ENCODE measurements at places on chromosomes 12 and 14.

DNA sequence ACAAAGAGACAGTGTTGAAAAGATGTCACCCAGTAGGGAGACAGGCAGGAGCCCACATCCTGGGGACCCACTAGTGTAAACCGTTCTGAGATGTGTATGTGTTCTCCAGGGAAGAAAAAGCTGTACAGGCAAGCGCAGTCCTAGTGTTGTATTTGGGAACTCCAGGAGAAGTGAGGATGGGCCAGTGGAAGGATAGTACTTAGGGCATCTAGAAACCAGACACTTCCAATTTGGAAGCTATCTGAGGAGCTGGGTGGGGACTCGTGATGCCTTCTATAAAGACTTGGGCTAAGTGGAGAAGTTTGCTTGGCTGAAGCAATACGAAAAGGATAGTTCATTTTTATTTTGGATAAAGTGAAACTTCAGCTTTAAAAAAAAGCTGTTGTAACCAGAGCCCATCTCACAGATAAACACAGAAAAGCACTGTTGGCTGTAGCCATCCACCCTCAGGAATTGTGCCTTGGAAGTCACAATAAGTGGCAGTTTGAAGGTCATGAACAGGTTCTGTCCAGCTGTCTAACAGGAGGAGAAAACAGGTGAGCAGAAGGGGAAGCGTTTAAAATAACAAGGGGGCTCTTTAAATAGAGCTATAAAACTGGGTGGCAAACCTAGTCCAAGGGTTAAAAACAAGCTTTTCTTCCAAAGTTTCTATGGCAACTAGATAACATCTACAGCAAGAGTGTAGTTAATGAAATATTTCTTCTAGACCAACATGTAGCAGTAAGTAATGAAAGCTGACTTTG lies 108.0 kb upstream of the ARHGAP5 start:
- no peak for DNase-seq

DNA sequence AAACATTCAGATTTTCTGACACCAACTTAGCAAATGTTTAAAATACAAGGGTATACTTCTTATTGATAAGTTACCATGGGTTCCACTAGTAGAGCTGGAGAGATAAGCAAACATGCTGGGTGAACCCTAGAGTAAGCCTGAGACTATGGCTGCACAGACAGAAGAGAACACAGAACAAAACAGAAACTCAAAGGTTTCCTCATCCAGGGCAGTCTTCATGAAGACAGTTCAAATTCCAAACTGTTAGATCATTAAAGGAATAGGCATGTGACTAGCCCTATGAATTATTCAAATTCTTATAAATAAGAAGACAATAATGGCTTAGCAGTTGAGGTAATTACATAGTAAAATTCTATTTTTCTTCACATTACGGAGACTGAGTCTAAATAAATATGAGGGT lies 28.1 kb downstream of the BTBD7 start:
- no peak for DNase-seq

DNA sequence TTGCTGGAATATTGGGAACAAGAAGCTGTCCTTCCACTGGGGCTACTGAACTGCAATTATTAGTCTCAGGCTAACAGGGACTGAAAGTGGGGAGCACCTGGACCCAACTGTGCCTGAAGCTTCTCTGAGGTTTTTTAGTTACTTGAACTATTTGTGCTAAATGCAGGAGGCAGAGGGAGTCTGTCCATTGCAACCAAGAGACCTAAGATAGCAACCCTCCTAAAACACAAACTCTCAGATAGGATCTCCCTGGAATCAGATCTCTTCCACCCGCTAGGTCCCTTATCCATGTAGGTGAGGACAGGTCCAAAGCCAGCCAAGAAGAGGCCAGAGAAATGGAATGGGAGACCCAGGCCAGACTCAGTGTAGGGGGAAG lies 58.1 kb downstream of the NCOR2 start:
- DNase-seq, result no peak

- no peak for DNase-seq
Measured at GRCh38 chr14:77290705-77291104, 19.7 kb upstream of the NGB start.

DNA sequence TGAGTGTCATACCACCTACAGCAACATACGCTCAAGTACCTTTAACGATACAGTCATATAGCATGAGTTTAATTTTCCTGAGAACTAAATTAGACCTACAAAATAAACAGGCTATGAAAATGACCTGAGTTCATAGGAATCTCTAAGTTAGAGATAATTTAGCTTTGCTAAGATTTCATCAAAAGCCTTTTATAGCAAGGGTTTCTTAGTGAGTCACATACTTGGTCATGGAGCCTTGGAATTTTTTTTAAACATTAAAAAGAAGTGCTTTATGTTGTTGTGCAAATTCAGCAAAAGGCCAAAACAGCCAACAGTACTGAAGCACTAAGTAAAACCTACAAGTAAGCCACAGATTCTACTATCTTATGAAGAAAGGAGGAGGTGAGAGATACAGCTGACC lies 93.6 kb upstream of the FERMT2 start:
- no peak for DNase-seq

DNA sequence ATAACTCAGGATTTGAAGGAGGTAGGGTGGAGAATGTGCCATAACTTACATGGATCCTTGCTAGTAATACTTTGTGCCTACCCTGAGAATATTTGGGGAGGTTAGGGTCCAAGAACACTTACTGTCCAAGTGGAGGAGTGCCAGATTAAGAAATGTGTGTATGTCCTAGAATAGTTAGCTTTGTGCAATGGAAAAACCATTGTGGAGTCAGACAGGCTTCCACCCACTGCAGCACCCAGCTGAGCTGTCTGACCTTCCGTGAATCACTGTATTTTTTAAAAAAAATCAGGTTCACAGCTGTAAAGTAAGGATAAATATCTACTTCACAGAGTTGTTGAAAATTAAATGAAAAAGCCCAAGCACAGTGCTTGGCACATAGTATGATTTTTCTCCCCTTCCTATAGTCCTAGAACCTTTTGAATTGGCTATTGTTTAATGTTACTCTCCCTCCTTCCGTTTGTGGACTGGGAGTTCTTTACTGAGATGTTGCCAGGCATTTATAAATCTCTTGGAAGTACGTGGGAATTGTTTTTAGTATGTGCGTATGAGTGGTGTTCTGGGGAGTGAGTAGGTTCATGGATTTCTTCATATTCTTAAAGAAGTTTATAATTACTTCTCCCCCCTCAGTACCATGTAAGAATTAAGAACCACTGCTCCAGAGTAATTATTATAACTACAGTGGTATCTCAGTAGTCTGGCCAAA lies 9.2 kb downstream of the RAB21 start:
- DNase-seq, result no peak

DNA sequence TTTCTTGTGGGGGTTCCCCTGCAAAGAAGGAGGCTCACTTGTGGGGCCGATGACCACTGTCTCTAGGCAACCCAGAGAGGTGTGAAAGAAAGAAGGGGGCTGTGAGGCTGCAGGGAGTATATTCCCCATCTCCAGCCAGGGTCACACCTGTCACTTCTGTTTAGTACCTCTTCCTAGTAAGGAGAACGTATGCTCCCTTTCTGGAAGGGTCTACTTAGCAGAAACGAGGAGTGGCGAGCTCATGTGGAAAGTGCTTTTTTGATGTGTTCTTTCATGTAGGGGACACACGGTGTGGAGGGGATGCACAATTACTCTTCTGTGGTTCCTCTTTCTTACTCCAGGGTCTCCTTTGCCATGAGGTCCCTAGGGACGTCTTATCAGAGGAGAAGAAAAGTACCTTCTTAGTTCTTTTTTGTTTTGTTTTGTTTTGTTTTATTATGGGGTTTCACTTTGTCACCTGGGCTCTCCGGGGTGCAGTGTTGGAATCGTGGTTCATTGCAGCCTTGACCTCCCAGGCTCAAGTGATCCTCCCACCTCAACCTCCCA lies 58.3 kb downstream of the PRKCH start:
- DNase-seq, result no peak

DNA sequence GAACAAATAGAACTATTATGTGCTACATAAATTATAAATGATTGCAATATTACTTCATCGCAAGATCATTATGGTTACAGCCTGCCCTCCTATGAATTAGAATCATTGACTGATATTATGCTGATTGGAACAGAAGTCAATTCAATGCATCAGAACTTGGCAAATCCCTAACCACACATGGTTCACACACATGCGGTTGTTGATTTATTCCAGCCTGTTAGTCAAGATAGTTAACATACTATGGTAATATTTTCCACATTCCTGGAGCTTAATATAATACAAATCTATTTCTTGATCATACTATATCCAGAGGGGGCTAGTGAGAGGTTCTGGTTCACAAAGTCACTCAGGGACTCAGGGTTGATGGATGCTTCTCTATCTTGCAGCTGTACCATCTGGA lies 9.7 kb upstream of the CACNA1C start:
- DNase-seq, result no peak

- DNase-seq, result no peak
Measured at GRCh38 chr14:94213021-94213420, 38.9 kb downstream of the PPP4R4 start.

DNA sequence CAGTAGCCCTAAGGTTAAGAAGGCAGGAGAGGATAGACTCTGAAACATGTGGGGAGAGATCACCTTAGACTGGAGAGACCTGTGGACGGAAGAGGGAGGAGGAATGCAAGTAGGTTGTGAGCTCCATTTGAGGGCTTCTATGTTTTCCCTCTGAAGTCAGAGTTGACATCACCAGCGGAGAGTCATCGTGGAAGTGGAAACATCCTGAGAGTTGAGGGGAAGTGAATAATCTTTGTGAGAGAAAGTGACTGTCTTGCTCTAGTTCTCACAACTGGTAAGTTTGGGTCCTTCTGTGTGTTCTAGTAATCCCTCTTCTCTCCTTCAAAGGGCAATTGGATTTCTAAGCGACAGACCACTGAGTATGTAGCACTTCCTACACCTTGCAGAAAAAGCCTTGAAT lies 103.6 kb upstream of the CCND2 start:
- no peak for DNase-seq

DNA sequence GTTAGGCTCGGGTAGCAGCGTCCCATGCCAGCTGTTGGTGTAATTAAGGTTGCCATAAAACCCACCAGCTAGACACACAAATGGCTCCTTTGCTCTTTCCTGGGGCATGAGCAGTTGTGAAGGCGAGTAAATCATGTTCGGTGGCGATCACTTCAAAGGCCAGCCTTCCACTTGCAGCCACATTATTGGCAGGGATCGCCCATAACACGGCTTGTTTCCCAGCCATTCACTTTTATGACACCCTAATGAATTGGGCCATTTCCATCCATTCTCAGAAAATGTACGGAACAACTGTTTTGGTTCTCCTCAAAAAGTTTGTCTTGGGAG lies 63.4 kb downstream of the BEGAIN start:
- no peak for DNase-seq

DNA sequence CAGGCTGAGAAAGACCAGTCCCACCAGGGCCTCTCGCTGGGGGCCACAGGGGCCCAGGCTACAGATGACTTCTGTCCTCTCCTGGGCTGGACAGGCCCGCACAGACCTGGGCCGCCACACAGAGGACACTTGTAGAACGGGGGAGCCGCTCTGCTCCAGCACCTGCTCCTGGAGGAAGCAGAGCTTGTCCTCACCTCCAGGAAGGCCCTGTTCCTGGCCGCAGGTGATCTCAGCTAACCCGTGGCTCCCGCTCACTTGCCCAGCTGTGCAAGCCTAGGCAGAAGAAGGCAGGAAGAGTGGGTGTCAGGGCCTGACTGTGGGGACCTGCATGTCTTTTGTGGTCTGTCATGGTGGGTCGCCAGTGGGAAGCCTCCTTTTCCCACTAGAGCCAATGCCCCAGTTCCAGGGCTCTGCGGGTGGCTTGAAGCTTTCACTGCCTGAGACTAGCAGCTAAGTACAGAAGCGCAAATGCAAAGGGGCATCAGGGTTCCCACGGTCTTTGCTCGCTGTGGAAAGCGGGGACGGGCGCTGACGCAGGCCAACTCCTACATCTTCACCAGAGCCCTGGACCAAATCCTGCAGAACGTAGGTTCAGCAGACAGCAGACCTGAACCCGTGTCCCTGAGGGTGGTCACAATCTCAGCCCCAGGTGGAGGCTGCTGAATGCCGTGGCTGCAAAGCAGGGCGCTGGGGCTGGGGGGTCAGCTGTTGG lies 8.8 kb upstream of the CEP170B start:
- DNase-seq, result no peak
